BJ (cell line): ENCODE measurements at places on chromosomes 7 and 10. TPM values are rescaled to one million over a fixed set of nuclear protein-coding genes. Genes with fewer than 3 reads are reported as not detected.

GRCh38 chr7:128873234-128873633, 10.6 kb downstream of the ATP6V1F start:
- DNase-seq, result no peak

DNA sequence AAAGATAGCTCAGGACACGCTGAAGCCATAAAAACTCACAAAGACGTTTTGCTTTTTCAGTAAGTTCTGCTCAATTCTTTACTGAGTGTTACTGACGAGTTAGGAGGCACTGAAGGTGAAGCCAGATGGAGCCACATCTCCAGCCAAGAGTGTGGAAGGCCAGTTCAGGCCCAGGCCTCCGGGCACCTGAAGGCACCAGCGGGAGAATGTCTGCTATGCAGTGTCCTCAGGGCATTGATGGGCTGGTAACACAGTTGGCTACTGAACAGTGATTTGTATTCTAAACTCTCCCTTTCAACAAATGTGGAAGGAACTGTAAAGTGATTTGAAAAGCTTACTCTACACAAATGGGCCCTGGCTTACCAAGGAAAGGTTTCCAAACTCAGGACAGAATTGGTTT, 64.8 kb upstream of the SVIL start:
- no peak for DNase-seq

DNA sequence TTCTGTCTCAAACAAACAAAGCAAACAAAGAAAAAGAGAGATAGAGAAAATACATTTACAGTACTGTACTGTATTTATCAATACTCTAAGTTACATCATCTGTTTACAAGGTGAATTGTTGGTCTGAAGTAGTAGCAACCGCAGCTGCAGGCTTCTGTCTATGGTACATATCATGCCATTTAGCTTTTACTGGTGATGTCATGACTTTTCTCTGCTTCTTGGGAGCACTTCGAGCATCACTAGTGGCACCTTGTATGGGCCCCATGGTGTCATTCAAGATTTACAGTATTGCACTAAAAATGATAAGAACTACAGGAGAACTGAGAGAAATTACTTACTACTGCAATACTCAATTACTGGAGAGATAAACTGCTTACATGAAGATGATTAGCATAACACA, 826.9 kb downstream of the CNTNAP2 start:
- DNase-seq, result no peak

DNA sequence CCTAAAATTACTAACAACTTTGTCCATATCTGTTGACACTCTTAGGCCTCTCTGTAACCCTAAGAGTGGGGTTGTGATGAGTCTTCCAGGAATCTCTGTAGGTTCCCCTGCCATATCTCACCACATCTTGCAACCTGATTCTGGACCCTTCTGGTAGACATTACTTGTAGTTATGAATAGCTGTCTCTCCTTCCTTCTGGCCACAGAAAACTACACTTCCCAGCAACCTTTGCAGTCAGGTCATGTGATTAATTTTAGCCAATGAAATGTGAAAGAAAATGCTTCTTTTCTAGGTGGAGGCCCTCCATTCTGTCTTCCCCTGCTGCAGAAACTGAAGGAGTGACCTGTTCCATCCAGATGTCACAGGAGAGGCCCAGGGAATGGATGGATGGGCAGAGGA, 147.6 kb upstream of the AOAH start:
- DNase-seq, result no peak

The COL26A1 gene
- polyA plus RNA-seq, result 0.29 and 0.48 TPM in 2 replicates

The ZNF467 gene
- polyA plus RNA-seq, result 0.92 and 1.6 TPM in 2 replicates

The RPS24 gene
- polyA plus RNA-seq, result 967 and 3,268 TPM in 2 replicates

The CHST3 gene
- polyA plus RNA-seq, result 15.3 and 20.9 TPM in 2 replicates

The KCND2 gene
- polyA plus RNA-seq, result not detected in 2 replicates

The FAM241B gene
- 2.9 and 3.4 TPM in 2 replicates for polyA plus RNA-seq

The SOSTDC1 gene
- polyA plus RNA-seq, result not detected in 2 replicates

The FOXI2 gene
- polyA plus RNA-seq, result not detected in 2 replicates

The EN2 gene
- polyA plus RNA-seq, result not detected in 2 replicates
